ENCODE measurements at places on chromosomes 5 and 9. TPM values are rescaled to one million over a fixed set of nuclear protein-coding genes. Genes with fewer than 3 reads are reported as not detected.

Gene ECM2
- under 0.01 TPM for total RNA-seq

Gene CREBRF
- 19.2 TPM for total RNA-seq

Gene IL31RA
- total RNA-seq, result under 0.01 TPM

Gene ECSCR
- not detected for total RNA-seq

Gene DIPK1B
- total RNA-seq, result not detected

Gene NEUROG1
- not detected for total RNA-seq

Gene FOXI1
- not detected for total RNA-seq

Gene PCDHB14
- total RNA-seq, result 0.22 TPM

Gene KCNV2
- not detected for total RNA-seq

Gene CD72
- 3.5 TPM for total RNA-seq

Gene ANKHD1
- total RNA-seq, result 63.0 TPM

Gene TTC33
- 12.6 TPM for total RNA-seq

Gene TMEM252
- total RNA-seq, result not detected
